Endothelial cell of umbilical vein (primary cell): ENCODE measurements at places on chromosomes 3 and 15. TPM values are rescaled to one million over a fixed set of nuclear protein-coding genes. Genes with fewer than 3 reads are reported as not detected.

- DNase-seq, result no peak
Observed at GRCh38 chr3:39029556-39029955, 22.2 kb downstream of the SCN11A start.

- DNase-seq, result no peak
Observed at GRCh38 chr15:93298901-93299300, 209.9 kb upstream of the RGMA start.

DNA sequence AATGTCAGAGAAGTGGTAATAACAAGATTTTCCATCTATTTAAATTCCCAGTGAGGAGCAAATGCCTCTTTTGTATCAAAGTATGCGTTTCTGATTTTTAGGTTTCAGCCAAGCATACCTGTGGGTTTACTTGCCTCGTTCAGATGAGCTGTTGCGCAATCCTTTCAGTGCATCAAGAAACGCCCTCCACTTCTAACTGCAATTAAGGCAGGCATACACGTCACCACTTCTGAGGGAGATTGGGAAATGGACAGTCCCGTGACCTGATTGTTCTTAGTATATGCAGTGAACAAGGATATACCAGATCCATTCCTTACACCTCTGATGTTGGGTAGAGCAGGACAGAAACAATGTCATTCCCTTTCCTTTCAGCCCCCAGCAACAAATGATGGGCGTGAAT is 219.0 kb downstream of the ITPR1 start:
- DNase-seq, result no peak

GRCh38 chr15:46778876-46779275 is 938.4 kb upstream of the SEMA6D start:
- no peak for DNase-seq

- DNase-seq, result no peak
Observed at GRCh38 chr3:66889750-66890494, 108.2 kb upstream of the KBTBD8 start.

- DNase-seq, result no peak
Observed at GRCh38 chr3:124839896-124840295, 47.3 kb downstream of the ITGB5 start.

- DNase-seq, result no peak
Observed at GRCh38 chr3:46472736-46473135, 8.0 kb upstream of the LTF start.

DNA sequence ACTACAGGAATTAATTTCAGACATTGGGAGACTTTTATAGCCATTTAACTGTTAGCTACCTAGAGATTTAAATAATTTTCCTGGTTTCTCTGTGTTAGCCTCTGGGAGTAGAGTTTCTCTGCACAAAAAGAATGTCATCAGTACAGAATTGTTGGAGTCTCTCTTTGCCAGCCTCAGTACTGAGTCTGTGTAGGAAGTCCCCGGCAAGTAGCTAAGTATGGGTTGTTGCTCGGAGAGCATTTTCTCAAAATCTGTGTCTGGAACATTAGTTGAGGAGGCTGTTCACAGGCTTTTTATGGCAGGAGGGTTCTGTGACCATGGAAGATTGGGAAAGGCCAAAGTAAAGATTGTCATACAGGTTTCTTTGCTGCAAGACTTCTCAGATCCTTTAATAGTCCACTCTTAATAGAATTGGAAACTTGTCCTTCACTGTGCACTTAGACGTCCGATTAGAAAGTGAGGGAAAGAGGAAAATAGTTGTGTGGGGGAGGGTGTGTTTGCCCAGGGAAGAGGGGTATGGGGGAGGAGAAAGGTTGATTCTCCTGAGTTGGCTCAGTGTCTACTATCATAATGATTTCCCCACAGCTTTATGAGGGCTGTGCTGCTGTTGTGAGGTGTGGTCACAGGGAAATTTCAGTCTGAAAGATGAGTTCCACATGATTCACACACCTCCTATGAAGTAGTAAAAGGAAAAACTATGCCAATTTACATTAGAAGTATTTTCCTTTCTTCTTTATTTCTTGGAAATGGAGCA is 207.1 kb downstream of the PTPRG start:
- DNase-seq, result no peak

DNA sequence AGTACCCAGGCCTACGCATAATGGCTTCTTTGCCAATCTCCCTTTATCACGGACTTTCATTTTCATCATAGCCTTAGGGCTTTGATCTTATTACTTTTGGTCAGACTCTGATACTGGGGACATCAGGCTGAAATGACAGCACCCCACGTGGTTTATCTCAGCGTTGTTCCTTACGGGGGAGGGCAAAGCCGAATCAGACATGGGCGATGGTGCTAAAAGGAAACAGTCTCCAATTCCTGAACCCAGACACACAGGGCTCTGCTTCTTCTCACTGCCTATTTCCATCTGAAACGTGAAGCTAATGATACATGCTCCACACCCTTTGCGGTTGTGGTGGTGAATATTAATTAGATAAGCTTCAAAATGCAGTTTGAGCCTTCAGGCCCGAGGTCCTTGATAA is 59.4 kb upstream of the CD47 start:
- DNase-seq, result no peak

DNA sequence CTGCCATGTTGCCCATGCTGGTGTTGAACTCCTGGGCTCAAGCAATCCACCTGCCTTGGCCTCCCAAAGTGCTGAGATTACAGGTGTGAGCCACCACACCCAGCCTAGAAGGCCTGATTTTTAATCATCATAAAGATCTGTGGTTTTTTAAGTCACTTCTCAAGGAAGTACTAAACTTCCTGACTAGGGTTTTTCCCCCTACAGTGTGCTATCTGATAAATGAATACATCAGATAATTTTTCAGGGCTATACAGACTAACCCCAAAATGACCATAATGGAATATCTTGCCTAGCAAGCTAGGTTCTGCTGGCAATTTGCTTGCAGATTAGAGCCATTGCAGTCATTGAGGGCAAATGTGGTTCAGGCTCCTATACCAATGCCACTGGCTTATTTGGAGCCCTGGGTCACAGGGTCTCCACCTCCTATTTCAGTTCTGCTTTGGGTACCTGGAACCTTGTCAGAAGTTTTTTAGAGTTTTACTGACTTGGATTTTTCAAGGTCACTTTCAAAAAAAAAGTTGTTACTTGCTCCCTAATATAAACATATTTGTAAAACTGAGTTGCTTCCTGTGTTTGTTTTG is 80.8 kb downstream of the SLC49A4 start:
- no peak for DNase-seq

GRCh38 chr3:170007031-170007663 is 30.6 kb upstream of the GPR160 start:
- peak; percentile 11 for DNase-seq

- DNase-seq, result no peak
Observed at GRCh38 chr15:66001717-66002426, 132.6 kb downstream of the RAB11A start.

GRCh38 chr3:156816091-156816793 is 9.9 kb upstream of the LEKR1 start:
- DNase-seq, result peak; percentile 16

- no peak for DNase-seq
Observed at GRCh38 chr15:43527016-43527801, 9.8 kb downstream of the MAP1A start.

DNA sequence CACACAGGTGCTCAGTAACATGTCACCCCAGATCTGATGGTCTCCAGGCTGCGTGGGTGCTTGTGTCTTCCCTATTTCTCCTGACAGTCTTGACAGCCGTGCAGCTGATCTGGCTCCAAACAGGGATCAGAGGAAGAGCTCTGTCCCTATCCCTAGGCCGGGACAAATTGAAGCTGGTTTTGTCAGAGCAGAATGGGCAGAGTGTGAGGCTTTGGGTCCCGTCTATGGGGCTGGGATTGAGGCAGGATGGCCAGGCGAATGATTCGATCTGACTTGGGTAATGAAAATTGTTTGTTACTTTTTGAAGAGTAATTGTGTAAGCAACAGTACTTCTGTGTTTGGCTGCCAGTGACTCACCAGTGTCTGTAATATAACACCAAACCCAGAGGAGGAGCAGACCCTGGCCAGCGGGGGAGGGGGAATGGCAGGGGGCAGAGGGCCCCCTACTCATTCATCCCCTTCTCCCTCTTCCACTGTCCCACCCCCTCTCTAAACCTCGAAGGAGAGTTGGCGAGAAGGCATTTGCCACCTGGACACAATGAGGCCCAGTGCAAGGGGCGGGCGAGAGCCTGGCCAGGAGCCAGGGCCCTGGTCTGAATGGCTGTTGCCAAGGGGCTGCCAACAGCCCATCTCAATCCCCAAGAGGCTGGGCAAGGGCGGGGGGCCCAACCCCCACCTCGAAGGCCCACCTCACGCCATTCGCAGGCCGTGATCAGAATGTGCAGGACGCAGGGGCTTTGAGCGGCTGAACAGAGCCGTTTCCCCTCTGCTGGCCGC is 4.9 kb upstream of the MAGEF1 start:
- DNase-seq, result no peak

- DNase-seq, result no peak
Observed at GRCh38 chr3:38475716-38476115, 20.4 kb upstream of the EXOG start.

DNA sequence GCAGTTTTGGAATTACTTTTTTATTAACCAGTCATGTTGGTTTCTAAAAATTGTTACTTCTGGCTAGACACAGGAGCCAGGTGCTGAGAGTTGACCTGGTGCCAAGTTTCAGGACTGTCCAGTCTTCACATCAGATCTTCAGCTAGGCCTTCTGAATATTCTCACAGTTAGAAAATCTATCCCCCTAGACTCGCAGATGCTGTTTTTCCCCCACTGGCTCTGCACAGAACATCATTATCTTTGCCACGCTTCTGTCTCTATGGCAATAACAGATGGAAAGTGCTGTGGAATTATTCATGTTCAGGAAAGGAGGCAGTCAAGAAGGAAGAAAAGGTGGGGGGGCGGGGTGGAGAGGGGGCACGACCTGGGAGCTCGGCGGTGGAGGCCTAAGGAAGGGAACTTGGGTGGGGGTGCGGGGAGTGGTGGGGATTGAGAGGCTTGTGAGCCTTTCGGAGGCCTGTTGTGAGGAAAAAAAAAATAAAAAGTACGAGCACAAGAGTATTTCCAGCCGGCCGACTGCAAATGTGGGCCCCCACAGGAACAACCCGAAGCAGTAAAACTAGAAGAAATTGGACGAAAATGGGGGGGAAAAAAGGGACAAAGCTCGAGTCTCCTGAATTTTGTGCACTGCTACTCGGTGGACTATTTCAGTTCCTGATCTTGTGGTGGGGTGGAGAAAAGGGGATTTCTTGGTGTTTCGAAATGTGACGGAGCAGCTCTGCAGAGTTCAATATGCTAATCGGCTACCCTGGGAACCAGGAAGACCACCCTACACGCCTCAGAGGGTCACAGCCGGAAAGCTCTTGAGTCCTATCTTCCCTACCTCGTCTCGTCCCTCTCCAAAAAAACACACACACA is 1.5 kb upstream of the SKIL start:
- DNase-seq, result peak; percentile 86

- DNase-seq, result no peak
Observed at GRCh38 chr3:66153481-66154443, 67.0 kb upstream of the SLC25A26 start.

LIPC gene
- not detected in 2 replicates for polyA plus RNA-seq

STRA6 gene
- not detected in 2 replicates for polyA plus RNA-seq

TAGLN3 gene
- not detected in 2 replicates for polyA plus RNA-seq

GOLGA6B gene
- not detected in 2 replicates for polyA plus RNA-seq

SEMA3F gene
- polyA plus RNA-seq, result 64.8 and 65.8 TPM in 2 replicates

IFT80 gene
- 4.9 and 7.3 TPM in 2 replicates for polyA plus RNA-seq
